Activated T-helper 1 cell treated with anti-CD3 and anti-CD28 coated beads, Interleukin-2, amount 50 U/mL, for 16 hours (primary cell): ENCODE measurements at places on chromosomes 1 and 21.

DNA sequence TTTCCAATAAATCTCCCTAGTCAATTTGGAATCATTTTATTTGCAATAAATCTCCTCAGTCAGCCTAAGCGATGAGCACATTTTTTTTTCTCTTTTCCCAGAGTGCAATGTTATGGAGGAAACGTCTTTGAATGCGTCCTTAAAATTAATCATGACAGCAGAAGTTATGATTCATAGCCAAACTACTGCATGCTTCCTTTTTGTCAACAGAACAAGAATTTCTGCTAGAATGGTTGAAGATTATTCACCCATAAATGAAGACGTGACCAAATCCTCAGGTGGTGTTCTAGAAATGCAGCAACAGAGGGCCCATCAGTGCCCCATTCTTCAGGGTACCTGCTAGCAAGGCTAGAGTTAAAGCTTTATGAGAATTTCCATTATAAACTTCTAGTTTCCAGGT lies 407.9 kb upstream of the PKN2 start:
- no peak for DNase-seq

GRCh38 chr1:178576841-178577240 lies 63.9 kb downstream of the TEX35 start:
- no peak for DNase-seq

DNA sequence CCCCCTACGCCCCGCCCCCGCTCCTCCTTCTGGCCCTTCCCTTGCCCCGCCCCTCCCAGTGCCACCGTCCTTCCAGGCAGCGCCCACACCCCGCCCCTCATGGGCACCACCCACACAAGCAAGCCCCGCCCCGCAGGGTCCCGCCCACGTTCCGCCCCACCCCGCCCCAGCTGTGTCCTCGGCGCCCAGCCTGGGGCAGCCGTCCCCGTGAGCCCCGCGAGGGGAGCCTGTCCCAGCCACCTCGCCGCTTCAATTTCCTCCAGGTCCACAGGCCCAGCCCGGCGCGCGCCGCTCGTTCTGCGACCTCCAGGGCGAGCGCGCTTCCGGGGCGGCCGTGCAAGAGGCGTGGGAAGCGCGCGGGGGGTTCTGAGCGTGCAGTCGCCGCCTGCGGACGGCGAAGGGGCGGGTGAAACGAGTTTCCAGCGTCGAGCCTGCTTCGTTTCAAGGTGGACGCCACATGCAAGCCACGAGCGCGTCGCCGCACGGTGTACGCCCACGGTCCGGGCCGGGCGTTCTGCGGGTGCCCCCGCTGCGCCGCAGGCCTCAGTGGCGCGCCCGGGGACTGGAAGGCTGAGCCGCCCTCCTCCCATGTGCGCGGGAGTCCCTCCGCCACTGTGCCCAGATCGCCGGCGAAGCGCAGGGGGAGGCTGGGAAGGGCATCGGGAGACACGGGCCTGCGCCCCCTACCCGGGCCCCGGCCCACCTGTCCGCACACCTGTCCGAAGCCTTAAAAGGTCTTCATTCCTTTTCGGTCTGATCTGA lies 10.8 kb upstream of the FAAP20 start:
- peak; percentile 90 for DNase-seq

- no peak for DNase-seq
Measured at GRCh38 chr1:37461698-37462436, 12.5 kb upstream of the ZC3H12A start.

GRCh38 chr1:234163267-234163919 lies 209.9 kb upstream of the COA6 start:
- DNase-seq, result no peak

DNA sequence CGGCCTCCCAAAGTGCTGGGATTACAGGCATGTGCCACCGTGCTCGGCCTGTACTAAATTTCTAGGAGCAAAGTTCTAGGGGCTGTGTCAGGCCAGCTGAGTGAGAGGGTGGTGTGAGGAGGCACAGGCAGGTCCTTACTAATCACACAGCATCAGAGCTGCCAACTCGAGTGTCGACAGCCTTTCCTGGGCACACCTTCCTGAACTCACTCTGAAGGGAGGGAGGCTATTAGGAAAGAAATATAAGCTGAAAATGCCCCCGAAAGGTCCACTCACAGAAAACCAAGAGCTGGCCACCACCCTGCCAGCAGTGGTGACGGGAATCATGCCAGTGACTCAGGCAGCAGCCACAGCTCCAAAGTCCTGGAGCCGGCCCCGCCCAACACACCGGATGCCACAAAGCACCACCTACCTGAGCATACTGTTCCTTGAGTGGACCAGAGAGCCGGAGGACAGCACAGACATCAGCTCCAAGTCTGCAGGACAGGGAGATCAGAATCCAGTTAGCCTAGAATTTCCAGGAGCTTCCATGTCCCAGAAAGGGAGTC lies 4.5 kb downstream of the PMVK start:
- no peak for DNase-seq

- no peak for DNase-seq
Measured at GRCh38 chr1:221458447-221459156, 283.3 kb downstream of the DUSP10 start.

GRCh38 chr1:37064039-37064438 lies 29.7 kb upstream of the GRIK3 start:
- no peak for DNase-seq

DNA sequence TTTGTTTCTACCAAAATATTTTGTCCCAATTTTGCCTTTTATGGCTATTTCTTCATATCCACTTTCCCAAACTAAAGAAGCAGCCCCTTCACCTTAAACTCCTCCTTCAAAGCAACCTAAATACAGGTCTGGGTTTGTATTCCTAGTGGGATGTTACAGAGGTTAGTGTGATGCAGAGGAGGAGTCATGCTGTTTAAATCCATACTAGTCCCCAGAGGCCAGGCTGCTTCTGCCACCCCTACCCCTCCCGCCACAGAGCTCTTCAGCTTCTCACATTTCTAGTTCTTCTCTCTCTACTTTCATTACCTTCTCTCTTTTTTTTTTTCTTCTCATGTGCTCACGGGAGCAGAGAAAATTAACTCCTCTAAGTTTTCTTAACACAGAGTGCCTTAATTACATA lies 29.3 kb downstream of the SELL start:
- DNase-seq, result no peak

DNA sequence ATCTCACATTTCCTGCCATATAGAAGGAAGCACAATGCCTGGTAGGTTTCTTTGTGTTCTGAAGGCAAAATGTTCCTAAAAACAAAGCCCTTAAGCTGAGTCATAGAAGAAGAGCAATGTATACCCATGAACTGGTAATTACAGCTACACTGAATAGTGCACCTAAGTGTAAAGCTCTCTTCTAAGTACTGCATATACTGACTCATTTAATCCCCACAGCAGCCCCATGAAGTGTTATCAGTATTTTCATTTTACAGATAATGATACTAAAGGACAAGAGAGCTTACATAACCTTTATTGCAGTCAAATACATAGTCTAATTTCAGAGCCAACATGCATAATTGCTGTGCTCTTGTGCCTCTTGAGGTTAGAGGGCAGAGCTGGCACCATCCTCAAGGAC lies 239.9 kb downstream of the DPYD start:
- DNase-seq, result no peak

GRCh38 chr1:201585093-201585483 lies 46.2 kb downstream of the NAV1 start:
- DNase-seq, result no peak

DNA sequence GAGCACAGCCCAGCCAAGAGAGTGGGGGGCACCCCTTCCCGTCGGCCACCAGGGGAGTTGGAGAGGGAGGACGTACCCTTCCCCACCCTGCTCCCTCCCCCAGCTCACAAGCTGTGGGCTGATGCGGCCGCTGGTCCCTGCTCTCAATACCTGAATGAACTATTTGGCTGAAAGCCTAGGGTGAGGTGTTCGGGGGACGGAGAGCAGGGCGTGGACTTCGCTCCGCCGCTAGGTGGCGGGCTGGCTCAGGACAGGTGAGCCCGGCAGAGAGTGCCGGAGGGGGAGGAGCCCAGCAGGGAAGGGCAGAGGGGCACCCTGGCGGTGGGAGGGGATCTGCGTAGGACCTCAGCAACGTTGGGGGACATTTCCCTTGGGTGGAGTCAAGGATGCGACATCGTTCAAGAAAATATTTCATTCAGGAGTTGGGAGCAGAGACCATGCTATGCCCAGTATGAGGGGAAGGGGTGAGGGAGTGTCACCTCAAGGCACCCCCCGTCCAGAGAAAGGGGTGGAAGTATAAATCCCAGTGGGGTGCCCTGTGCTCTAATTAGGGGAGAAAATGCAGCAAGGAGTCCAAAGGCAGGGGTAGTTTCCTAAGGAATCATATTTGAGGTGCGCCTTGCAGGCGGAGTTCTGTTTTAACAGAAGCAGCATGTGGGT lies 12.0 kb upstream of the RHBG start:
- DNase-seq, result peak; percentile 48

GRCh38 chr21:45030682-45031570 lies 43.5 kb upstream of the ADARB1 start:
- no peak for DNase-seq

DNA sequence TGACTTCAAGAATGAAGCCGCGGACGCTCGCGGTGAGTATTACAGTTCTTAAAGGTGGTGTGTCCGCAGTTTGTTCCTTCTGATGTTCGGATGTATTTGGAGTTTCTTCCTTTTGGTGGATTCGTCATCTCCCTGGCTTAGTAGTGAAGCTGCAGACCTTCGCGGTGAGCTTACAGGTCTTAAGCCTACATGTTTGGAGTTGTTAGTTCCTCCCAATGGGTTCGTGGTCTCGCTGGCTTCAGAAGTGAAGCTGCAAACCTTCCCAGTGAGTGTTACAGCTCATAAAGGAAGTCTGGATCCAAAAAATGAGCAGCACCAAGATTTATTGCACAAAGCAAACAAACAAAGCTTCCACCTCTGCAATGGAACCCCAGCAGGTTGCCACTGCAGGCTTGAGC lies 14.7 kb downstream of the LDLRAD1 start:
- DNase-seq, result no peak

GRCh38 chr21:33546086-33546485 lies 3.2 kb downstream of the SON start:
- no peak for DNase-seq

GRCh38 chr21:41602531-41602930 lies 94.6 kb upstream of the TMPRSS2 start:
- no peak for DNase-seq
